ENCODE measurements at places on chromosomes 12 and 14.
A peak's percentile ranks its signal among the peaks of the same experiment; 100 is the strongest.

GRCh38 chr14:75476274-75476995, 45.8 kb upstream of the BATF start:
- DNase-seq, result no peak

GRCh38 chr12:22333713-22334409, 646 bp downstream of the ST8SIA1 start:
- DNase-seq, result no peak

DNA sequence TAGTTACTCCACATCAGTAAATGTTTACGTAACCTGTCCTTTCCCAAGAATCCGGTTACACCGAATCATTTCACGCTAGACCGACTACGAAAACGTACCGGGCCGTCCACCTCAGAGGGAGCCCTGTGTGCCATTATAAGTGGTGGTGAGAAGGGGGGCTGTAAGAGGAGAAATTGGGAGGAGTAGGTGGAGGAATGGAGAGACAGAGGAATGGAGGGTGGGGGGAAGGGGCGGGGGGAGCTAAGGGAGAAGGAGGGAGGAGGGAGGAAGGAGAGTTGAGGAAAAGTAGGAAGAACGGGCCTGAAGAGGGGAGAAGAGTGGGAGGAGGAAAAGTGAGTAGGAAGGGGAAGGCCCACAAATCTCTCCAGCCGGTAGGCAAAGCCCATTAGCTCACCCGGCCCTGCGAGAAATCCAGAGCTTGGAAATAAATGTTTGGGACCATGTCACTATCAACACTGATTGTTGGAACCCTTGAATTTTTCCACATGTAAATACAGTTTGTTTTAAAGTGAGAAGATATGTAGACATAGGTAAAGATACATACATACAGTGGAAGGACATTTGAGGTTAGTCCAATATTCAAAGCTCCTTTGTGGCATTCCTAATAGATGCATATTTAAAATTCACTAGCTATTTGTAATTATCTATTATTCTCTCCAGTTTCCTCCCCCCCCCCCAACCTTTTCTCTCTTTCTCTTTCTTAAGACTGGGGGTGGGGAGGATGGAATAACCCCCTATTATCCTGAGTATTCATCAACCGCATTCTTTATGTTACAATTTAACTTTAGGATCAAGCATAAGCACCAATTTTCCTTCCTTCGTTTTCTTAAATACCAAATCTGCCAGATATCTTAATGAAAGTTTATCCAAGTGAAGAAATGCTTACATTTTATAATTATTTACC, 2.1 kb upstream of the FOXG1 start:
- DNase-seq, result no peak

- DNase-seq, result peak; percentile 72
Observed at GRCh38 chr14:75522224-75522982, at the start of gene BATF. Gene BATF, plus strand, starts transcription at chr14:75522469. Its CDS starts 214 bp downstream, at chr14:75522683.

DNA sequence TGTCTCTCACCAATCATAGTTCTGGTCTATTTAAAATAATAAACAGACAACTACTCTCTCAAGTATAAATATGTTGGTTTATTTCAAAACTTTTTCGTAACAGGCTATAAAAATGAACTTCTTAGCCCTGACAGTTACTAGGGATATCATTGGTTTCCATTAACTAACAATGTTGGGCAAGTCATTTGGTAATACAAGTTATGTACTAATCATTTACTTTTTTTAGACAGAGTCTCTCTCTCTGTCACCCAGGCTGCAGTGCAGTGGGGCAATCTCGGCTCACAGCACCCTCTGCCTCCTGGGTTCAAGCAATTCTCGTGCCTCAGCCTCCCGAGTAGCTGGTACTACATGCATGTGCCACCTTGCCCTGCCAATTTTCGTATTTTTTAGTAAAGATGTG, 14.6 kb upstream of the KANSL2 start:
- DNase-seq, result no peak

DNA sequence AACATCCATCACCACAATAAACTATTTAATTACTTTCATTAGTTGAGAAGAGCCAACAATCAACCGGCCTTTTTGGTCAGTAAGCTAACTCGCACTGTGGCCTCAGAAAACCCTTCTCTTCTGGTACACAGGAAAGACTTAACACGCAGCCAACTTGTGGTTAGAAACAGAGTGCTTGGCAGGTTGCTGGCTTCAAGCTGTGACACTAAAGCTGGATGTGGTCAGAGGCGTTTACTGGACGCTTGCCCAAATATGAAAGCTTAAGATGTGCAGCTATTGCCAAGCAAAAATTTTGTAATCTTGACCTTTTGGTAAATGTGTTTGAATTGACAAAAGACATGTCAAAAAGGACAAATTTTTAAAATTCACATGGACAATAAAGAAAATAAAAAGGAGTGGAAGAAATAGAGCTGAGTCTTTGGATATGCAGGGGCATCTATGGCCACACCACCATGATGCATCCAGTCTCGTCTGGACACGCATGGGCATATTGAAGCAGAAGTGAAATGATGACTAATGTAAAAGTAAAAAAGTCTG, 2.6 kb upstream of the KLRK1 start:
- DNase-seq, result no peak

DNA sequence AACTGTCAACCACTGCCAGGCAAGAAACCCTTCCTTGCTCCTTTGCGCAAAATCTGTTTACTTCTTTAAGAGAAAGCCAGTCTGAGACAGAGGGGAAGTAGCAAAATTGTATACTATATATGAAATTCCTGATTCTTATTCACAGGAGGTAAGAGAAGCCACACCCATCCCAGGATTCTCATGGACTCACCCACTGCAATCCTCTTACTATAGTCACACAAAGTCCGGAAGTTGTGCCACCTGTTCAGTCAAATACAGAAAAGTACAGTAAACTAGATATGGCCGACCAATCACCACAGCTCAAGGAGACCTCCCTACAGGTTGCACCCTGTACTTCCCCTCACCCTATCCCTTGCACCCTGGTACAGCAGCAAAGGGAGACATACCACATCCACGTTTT, 2.9 kb downstream of the PRMT5 start:
- no peak for DNase-seq

DNA sequence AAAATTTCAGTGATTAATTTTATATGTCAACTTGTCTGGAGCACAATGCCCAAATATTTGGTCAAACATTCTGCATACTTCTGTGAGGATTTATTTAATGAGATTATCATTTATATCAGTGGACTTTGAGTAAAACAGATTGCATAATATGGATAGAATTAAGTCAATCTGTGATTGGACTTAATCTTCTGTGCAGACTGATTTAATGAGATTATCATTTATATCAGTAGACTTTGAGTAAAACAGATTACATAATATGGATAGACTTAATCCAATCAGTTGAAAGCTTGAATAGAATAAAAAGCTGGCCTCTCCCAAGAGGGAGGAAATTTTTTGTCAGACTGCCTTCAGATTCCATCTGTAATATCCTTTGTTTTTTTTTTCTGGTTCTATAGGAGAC, 1413.2 kb downstream of the LRFN5 start:
- no peak for DNase-seq

DNA sequence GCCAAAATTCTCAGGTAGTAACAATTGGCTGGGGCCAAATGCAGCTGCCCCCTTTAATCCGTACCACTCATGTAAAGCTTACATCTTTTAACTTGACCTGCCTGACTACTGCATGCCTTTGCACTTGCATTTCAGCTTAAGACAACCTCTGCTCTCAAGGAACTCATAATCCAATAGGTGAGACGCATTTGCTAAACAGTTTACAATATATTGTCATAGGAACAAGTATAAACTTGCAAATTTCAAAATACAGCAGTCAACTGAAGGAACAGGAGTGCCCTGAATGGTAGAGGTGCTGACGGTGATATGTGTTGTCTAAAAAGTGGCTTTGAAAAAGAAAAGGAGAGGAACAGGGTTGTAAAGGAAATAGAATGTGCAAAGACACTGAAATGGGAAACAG, 3.6 kb upstream of the BRMS1L start:
- DNase-seq, result no peak

- DNase-seq, result no peak
Observed at GRCh38 chr12:59643550-59643949, 47.7 kb downstream of the SLC16A7 start.

- no peak for DNase-seq
Observed at GRCh38 chr14:51677738-51678137, 26.0 kb downstream of the FRMD6 start.

- DNase-seq, result no peak
Observed at GRCh38 chr12:101779626-101780025, 40.4 kb upstream of the SYCP3 start.

GRCh38 chr12:50187084-50187900, 20.1 kb upstream of the CERS5 start:
- DNase-seq, result peak; percentile 63

DNA sequence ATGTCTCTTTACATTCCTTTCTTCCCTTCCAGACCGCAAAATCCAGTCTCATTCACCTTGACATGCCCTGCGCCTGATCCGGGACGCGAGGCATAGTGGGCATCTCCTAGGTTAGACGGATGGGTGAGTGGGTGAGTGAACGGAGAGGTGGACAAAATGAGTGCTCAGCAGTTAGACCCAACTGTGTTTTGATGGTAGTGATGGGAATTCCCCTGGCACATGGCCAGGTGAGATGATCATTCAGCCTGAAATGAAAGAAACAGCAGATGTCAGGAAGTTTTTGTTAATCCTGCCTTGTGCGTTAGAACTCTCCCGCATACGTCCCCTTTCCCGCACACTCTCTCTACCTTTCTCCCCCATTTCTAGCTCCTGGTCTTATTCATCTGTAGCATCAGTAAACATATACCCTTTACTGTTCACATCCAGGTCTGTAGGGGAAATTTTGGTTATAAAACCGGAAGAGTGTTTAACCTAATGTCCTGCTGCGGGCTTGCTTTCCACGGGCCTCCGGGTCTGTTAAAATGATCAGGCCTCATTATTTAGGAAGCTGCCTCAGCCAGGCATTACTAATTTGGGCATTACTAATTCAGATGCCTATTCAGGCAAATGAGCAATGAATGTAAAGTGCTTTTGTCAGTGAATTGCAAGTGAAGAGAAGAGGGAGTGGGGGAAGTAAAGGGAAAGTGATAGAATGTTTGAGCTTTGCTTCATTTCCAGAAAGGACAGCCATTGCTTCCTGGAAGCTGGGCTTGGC, 172.8 kb downstream of the ETV6 start:
- no peak for DNase-seq

- no peak for DNase-seq
Observed at GRCh38 chr12:7404275-7404674, 39.7 kb downstream of the CD163L1 start.

DNA sequence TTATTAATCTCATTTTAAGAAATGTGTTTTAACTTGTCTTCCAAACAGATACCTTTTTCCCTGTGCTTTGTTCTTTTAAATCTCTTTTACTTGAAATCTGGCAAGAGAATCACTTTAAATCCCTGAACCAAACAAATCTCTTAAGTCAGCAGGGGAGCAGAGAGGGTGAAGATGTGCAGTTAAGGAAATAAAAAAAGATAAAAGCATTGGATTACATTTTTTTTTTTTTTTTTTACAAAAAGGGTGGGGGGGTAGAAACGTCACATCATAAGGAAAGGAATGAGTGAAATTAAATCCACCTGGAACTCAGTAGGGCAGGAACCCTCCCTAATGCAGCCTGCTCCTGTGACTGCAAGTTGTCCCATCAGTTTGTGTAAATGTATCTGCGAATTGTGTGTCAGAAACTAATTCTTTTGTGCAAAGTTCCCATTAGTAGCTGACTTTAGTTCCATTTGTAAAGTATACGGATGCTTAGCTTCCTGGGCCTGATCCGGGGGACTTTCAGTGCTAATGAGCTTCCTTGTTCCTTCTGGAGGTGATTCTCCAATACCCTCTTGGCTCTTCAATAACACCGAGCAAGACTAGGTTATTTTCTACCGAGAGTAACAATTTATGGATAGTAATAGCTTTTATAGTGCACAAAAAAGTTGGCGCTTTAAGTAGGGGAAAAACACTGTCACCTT, 1.5 kb downstream of the TTC6 start:
- DNase-seq, result no peak

DNA sequence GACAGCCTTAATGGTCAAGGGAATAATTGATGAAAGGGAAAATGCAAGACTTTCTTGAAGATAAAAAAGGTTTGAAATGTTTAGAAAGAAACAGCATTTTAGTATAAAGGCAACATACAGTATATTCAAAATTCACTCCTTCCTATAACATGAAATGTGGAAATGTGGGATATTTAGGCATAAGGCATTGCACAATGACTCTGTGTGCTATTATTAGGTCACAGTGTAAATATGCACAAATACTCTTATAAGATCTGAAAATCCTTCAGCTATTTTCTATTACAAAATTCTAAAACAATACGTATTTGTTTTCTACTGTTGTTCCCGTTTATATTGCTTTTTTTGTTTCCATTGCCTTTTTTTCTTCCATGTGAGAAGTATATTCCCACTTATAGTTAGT, 127.7 kb downstream of the SLC16A7 start:
- no peak for DNase-seq

DNA sequence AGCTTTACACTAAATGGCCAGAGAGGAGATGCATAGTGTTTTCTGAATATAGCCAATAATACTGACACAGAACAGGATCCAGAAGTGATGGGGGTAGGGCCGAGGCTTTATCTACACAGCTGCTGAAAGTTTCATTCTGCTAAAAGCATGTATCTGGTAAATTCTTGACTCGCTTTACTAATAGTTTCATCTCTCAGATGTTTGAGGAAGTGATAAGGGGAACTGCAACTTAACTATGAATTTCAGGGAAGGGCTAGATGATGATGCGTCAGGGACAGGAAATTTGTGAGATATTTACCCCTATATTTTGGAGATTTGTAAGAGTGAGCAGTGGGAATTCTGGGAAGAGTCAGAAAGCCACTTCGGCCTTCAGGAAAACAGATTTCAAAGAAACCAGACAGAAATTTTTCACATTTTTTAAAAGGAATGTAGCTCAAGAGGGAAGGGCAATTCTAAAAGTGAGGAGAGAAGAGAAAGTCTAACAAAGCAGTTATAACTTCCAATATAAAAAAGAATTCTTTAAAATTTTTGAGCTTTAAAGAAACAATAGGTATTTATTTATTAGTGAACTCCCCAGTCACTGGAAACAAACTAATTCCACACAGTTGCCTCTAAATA, 243.1 kb downstream of the BCAT1 start:
- DNase-seq, result no peak

GRCh38 chr14:83706231-83706954, 1823.6 kb upstream of the FLRT2 start:
- DNase-seq, result no peak

GRCh38 chr14:58238252-58239243, 6.1 kb upstream of the PSMA3 start:
- no peak for DNase-seq
